ENCODE measurements at places on chromosomes 7 and 10.

DNA sequence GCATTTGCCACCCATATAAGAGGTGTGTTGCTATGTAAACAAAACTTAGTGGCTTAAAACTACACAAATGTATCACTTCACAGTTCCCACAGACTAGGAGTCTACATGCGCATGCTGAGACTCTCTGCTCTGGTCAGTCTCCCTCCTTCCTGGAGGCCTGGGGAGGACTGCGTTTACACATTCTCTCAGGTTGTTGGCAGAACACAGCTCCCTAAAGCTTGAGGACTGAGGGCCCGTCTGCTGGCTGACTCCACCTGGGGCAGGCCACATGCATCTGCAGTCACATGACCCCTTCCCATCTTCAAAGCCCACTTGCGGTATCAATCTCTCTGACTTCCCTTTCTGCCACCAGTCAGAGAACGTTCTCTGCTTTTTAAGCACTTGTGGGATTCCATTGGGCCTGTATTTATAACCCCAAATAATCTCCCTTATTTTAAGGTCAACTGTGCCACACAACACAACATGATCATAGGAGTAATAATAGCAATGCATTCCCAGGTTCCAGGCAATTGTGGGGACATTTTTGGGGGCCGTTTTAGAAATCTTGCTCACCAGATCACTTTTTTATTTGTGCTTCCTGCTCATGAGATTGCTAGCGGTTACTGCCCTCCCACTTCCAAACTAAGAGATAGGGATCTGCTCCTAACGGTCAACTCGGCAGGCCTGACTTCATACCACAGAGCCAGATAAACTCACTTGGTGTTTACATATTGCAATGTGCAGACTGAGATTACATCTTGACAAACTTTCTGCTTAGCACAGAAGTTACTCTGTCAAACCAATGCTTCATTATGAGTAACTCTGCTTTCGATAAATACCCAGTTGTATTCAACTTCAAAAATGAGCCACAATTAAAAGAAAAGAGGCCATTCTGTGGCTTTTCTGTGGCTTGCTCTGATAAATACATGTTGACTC is 96.3 kb downstream of the ALOX5 start:
- peak; percentile 38 for DNase-seq

GRCh38 chr10:126160571-126160970 is 227.7 kb downstream of the ADAM12 start:
- no peak for DNase-seq

DNA sequence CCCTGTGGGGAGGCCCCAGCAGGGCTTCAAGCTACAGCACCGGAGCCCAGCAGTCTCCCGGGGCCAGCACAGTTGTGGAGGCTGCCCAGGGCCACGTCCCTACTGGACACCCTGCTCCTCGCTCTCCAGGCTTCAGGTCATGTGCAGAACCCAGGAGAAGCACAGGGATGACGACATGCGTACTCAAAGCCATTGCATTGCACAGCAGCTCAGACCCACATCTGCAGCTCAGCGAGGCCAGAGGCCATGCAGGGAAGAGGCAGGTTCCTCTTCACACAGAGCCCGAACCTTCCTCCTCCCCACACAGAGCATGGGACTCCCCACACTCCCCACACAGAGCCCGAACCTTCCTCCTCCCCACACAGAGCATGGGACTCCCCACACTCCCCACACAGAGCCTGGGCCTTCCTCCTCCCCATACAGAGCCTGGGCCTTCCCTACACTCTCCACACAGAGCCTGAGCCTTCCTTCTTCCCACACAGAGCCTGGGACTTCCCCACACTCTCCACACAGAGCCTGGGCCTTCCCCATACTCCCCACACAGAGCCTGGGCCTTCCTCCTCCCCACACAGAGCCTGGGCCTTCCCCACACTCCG is 12.3 kb downstream of the CFAP46 start:
- DNase-seq, result no peak

- DNase-seq, result no peak
These were observed 27.4 kb upstream of the ATRNL1 start for GRCh38 chr10:115065801-115066200.

- DNase-seq, result no peak
These were observed 300.3 kb downstream of the ADK start for GRCh38 chr10:74451127-74451829.

- DNase-seq, result no peak
These were observed 40.6 kb downstream of the LRRC17 start for GRCh38 chr7:102953406-102953805.

DNA sequence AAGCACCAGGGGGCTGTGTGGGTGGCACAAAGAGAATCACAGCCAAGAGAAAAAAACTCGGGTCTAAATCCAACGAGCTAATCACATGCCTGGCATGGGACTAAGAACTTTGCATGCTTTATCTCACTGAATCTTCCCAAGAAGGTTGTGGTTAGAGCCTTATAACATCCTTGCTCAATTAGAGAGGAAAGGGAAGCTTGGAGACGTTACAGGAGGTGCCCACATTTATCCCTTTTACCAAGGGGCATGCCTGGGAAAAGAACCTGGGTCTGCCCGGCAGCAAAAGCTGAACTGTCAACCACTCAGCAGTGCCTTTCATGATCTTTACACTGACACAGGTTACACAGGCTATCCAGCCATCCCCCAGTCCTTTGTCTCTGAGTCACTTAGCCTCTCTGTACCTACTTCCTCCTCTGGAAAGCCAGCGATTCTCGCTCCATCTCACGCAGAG is 190.1 kb downstream of the PRPF18 start:
- no peak for DNase-seq

- DNase-seq, result no peak
These were observed 297.5 kb downstream of the PRKG1 start for GRCh38 chr10:51371743-51372142.

Measured in CD4-positive, alpha-beta T cell treated with Interleukin-21 for 1 hour (primary cell).